ENCODE measurements at places on chromosomes 12 and 14.

- DNase-seq: no peak
Observed at GRCh38 chr14:57748279-57748678, 117.6 kb downstream of the SLC35F4 start.

DNA sequence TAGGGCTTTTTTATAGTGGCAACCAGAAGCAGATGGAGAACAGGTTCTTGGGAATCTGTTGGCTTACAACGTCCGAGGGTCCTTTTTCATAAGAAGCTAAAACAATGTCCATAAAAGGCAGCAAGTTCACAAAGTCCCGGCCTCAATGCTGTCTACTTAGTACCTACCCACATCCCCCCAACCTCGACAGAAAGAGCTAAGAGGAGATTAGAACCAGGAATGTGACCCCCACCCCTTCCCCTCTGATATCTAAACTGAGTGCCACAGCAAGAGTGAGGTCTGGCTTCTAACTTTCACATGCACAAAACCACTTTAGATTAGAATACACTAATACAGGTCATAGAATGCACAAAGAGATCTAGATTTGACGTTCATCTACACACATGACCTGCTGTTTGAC, 4.5 kb downstream of the DPF3 start:
- no peak for DNase-seq

DNA sequence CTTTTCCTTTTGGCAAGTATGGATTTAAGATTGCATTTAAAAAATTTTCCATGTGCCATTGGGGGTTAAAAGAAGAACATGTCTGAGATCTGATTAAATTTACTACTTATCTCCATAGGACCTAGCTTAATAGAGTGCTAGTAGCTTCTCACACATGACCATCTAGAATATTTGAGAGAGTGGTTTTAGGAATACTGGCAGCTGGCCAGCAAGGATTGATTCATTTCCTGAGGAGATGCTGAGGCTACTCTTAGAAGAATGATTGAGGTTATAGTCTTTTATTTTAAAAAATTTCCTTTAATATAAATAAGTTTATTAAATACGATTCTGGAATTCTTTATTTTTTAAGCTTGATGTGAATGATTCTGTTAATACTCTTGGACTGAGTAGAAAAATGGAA, 56.2 kb downstream of the MIPOL1 start:
- peak; percentile 2 for DNase-seq

DNA sequence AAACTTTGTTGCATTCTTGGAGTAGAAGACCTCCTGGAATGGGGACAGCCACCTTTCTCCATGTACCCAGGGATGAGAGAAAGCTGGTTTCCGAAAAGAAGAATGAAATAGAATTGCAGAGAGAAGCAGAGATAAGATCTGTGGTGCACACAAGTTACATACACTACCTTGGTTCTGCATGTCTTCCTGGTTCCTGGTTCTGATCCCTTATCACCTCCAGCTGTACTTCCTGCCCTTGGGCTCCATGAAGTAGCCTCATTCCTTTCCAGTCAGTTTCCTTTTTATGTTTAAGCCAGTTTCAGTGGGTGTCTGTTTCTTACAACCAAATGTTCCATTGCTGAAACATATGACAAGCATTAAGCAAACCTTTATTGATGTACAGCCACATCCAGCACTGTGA, 69.3 kb downstream of the FBXW8 start:
- no peak for DNase-seq

DNA sequence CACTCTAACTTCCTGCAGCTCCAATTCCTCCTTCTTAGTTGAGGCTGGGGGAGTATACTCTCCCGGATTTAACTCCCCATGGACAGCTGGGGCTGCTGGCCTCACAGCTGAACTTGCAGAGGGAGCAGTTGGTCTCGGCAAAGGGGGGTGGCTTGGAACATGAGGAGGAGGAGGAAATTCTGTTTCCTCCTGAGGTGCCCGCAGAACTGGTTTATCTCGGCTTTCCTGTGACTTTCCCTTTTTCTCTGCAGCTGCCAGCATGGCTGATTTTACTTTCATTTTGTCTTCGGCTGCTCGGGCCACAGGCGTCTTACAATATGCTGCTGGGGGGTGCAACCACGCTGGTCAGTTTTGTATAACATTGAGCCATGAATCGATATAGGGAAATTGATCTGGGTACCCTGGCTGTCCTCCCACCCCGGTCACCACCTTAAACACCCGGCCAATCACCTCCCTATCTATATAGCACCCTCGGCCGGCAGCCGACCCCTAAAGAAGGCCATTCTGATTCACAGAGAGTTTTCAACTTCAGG, 1317.6 kb downstream of the TMEM121 start:
- DNase-seq: no peak

- peak; percentile 24 for DNase-seq
Observed at GRCh38 chr14:81211844-81212243, 8.9 kb downstream of the GTF2A1 start.

GRCh38 chr14:37145395-37145794, 27.0 kb downstream of the SLC25A21 start:
- no peak for DNase-seq

DNA sequence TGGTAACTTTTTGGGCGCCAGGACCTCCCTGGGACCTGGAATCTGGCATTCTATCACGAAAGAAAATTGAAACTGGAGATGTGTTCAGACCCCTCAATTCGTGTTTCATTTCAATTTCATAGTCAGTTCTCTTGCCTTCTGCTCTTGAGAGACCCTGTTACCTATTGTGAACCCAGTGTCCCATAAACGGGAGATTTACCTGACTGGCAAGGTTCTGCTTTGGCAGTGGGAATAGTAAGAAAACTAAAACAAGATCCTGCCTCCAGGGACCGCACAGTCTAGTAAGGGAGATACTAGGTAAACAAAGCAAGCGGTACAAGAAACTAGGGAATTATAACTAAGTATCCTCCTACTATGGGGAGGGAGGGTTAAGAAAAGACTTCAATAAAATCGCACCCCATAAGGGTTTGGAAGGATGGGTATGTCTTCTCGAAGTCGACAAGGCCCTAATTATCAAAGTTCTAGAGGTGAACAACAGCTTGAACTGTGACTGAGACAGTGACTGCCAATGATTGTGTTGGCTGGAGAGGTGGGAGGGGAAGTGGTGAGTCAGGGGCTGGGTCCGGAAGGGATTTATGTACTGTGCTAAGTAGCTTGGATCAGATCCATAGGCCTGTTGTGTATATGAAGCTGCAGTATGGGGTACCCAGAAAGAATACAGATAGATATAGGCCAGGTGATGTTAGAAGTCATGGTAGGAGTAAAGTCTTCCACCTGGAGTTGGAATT, 754 bp downstream of the ACSS3 start:
- no peak for DNase-seq

DNA sequence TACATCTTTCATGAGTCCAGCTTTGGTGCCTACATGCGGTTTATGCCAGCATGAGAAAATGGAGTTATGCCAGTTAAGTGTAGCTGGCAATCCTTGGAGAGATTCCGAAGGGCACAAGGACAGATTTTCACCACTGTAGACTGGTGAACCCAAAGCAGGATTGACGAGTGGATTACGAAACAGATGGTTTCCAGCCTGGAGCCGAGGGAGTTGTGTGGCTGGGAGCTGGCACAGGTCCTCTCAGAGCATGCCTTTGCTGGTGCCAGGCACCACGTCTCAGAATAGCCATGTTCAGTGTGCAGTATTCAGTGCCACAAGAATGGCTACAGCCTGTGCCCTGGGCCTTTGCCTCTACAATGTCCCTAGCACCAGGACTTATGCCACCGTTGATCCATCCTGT, 13.2 kb downstream of the KCNH3 start:
- DNase-seq: no peak

DNA sequence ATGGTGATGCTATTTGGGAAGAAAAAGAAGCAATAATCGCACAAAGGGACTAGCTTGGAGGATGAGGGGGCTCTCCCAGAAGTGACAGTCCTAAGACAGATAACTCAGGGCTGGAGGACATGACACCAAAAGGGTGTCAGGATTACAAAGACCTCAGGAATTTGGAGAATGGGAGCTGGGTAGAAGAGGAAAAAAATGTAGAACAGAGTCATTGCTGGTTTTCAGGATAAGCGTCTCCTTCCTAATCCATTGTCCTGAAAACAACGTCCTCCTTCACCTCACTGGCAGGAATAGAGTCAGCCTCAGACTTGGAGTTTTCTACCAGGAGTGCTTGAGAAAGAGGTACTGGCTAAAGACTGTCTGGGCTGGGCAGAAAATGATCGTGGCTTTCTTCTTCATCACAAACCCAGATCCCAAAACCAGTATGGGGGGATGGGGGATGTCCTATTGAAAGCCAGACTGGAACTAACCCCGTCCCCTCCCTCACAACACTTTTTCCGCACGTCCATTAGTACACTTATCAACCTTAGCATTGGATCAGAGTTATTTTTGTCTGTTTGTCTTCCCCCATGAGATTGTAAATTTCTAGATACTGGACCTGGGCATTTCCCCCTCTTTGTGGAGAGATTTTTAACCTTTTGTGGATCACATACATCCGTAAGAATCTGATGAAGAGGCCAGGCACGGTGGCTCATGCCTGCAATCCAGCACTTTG, 14.3 kb downstream of the B4GALNT3 start:
- no peak for DNase-seq

- DNase-seq: no peak
Observed at GRCh38 chr14:50225067-50225973, 6.1 kb downstream of the SOS2 start.

DNA sequence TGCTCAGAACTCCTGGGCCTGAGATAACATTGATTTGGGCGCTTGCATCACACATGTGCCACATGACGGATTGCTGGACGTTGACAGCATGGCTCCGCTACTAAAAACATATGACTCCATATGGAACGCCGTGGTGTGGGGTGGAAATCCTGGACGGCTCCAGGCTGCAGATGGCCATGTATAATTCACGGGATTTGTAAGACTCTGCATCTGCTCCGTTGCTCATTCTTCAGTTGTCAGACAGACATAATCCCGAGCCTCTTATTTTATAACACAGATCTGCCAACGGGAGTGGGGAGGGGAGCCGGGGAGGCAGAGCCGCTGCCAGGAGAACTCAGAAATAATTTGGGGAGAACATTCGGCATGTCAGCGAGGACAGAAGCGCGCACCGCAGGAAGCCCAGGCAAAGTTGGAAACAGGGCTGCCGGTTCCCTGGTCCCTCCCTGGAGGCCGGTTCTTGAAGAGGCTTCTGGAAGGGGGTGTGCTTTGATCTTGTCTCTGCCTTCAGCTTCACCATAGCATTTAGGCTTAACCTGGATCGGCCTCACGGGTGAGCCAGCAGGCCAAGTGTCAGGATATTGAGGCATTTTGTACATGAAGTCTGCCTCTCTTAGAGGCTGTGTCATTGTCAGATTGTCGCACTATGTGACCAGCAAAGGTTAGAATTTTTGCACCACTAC, 45.8 kb upstream of the MYL2 start:
- DNase-seq: no peak

- no peak for DNase-seq
Observed at GRCh38 chr14:68177728-68178127, 358.1 kb downstream of the RAD51B start.

DNA sequence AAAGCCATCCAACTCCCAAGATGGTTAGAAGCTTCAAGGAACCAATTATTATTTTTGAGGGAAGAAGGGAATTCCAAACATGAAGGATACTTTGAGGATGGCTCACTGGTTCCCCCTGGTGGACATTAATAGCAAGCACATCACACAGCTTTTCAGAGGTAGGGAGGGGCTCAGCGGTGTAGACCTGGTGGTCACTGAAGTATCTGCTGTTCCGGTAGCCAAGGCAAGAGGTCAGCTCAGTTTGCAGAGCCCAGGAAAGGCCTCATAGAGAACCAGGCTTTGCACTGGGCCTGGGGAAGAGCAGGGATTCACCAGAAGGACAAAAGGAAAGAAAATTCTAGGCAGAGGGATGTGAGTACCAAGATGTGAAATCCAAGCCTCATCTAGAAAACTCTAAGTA, 118.7 kb downstream of the KSR2 start:
- DNase-seq: peak; percentile 19

DNA sequence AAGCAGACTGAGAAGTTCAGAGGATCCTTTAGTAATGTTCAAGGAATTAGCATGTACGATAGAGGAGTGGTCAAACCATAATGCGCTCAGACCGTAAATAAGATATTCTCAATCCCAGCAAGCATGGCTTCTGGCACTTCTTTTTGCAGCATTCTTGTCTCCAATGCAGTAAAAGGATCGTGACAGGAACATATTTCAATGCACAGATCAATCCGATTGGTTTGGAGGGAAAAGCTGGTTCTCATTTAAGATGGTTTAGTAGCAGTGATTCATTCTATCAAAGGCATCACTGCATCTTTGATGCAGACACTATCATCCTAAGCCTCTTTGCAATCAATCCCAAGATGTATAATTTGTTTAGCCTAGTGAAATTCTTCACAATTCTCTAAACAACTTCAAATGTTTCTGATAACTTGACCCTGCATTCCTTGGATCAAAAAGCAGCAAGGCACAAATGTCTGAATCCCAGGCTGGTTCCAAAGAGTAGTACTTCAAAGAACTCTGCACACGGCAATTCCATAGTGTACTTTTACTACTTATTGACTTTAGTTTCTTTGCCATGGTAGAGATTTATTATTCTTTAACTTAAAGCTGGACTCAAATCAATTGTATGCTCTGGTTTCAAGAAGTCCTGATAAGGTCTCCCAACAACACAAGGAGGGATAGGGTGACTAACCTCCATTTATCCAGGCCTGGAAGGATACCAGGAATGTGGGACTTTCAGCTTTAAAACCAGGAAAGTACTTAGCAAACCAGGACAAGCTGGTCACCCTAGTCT, 96.8 kb upstream of the MDM1 start:
- no peak for DNase-seq

DNA sequence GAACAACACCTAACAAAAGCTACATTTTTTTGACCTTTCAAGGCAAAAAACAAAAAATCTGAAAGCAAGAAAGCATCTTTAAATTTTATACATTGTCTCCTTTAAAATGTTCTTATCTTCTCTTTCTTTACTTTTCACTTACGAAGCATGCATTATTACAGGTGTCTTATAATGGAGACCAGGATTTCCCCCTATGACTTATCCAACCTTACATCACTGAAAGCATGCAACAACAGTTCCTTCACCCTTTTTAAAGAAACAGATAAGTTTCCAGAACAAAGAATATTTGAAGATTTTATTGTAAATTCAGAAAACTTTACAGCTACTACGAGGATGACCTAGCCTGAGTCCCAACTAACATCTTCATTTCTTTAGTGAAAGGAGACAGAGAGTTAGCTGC, 277.2 kb downstream of the AKAP6 start:
- no peak for DNase-seq

- no peak for DNase-seq
Observed at GRCh38 chr14:47442211-47442610, 233.2 kb downstream of the MDGA2 start.

DNA sequence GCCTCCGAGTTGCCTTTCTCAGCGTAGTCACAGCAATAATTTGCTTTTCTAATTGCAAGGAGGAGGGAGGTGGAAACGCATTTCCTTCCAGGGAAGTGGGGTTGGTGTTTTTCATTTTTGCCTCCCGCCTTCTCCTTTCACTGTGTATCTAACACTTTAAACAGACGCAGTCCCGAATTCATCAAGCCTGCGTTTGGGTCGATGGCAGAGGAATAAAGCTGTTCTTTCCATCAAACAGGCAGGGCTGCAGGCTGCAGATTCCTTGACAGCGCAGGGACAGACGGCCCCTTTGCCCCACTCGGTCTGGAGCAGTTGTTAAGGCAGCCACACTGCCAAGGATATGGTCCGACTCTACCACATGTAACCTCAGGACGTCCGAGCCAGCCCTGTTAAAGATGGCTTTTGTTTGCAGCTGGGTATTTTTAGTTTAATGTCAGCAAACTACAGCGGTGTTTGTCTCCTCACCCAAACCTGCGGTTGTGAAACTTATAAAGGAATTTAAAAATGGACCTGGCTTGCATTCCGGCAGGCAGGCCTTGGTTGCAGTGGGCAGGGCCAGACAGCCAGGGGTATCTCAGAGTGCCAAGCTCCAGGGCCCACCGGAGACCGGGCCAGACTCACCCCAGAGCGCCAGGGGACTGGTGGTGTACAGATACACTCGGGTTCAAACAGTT, 2.1 kb downstream of the CHST11 start:
- DNase-seq: peak; percentile 66
